Effector memory CD8-positive, alpha-beta T cell (primary cell): ENCODE measurements at places on chromosomes 7 and 10.
A peak's percentile ranks its signal among the peaks of the same experiment; 100 is the strongest.

- H3K27ac ChIP-seq, result no peak overlapping the region
- no peaks in the 10 kb centered on the region for H3K27me3 ChIP-seq
- no peaks in the 10 kb centered on the region for H3K36me3 ChIP-seq
- no peak for DNase-seq
- no peaks in the 10 kb centered on the region for H3K4me1 ChIP-seq
- no peak overlapping the region for H3K4me3 ChIP-seq
Measured at GRCh38 chr7:13749636-13750035, 239.8 kb downstream of the ETV1 start.

- H3K36me3 ChIP-seq, result peaks cover 6% of the 10 kb centered on the region
- no peaks in the 10 kb centered on the region for H3K27me3 ChIP-seq
- peaks cover 21% of the 10 kb centered on the region for H3K4me1 ChIP-seq
- DNase-seq, result peak; percentile 87
- peak overlapping the region; percentile 96 for H3K27ac ChIP-seq
Measured at GRCh38 chr7:151631953-151632749, 112.5 kb upstream of the RHEB start.

GRCh38 chr7:92750946-92751345 lies 85.4 kb downstream of the CDK6 start:
- no peaks in the 10 kb centered on the region for H3K27me3 ChIP-seq
- DNase-seq, result no peak
- peaks cover 17% of the 10 kb centered on the region for H3K4me1 ChIP-seq
- no peaks in the 10 kb centered on the region for H3K36me3 ChIP-seq
- H3K4me3 ChIP-seq, result no peak overlapping the region

DNA sequence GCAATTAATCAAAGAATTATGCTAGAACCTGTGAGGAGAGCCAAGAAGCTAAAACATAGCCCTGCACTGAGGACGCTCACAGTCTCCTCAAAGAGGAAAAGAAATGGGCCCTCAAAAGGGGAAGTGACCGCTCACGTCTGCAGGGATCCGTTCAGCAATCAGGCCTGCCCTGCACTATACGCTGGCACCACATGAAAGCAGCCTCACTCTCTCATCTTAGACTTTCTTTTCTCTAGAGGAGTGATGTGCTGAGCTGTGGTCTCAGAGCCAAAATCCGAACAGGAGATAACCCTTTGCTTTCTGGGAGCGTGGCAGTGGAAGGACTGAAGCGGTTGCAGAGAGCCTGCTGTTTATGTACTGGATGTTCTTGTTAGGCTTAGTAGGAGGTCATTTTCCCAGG lies 6.3 kb upstream of the IL2RA start:
- DNase-seq, result no peak
- H3K4me3 ChIP-seq, result no peak overlapping the region

- no peaks in the 10 kb centered on the region for H3K36me3 ChIP-seq
- DNase-seq, result no peak
- no peak overlapping the region for H3K27ac ChIP-seq
- no peaks in the 10 kb centered on the region for H3K4me1 ChIP-seq
- no peak overlapping the region for H3K4me3 ChIP-seq
Measured at GRCh38 chr10:31011665-31012022, 20.0 kb downstream of the ZNF438 start.

GRCh38 chr7:30988351-30989005 lies 24.7 kb downstream of the GHRHR start:
- H3K36me3 ChIP-seq, result no peaks in the 10 kb centered on the region
- H3K27ac ChIP-seq, result no peak overlapping the region
- DNase-seq, result no peak
- peaks cover 9% of the 10 kb centered on the region for H3K4me1 ChIP-seq
- H3K4me3 ChIP-seq, result no peak overlapping the region

- no peak overlapping the region for H3K4me3 ChIP-seq
- peaks cover 31% of the 10 kb centered on the region for H3K27me3 ChIP-seq
- no peak for DNase-seq
- H3K27ac ChIP-seq, result no peak overlapping the region
- H3K36me3 ChIP-seq, result no peaks in the 10 kb centered on the region
Measured at GRCh38 chr7:156073366-156074052, 261.2 kb upstream of the SHH start.

DNA sequence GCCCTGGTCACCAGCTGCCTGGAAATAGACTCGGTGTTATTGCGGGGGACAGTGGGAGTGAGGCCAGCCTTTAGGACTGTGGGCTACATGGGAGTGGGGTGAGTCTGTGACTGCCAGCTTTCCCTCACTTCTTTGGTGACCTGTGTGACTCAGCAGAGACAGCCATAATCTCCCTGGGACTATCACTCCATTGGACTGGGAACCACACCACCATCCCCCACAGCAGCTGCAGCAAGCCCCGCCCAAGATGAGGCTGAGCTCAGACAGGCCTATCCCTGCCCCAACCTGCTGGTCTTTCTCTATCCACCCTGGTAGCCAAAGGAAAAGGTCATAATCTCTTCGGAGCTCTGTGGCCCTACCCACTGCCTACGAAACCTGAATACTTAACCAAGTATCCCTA lies 263.2 kb downstream of the FZD1 start:
- no peak for DNase-seq
- H3K27me3 ChIP-seq, result no peaks in the 10 kb centered on the region
- H3K4me1 ChIP-seq, result no peaks in the 10 kb centered on the region
- H3K4me3 ChIP-seq, result no peak overlapping the region
- no peak overlapping the region for H3K27ac ChIP-seq

DNA sequence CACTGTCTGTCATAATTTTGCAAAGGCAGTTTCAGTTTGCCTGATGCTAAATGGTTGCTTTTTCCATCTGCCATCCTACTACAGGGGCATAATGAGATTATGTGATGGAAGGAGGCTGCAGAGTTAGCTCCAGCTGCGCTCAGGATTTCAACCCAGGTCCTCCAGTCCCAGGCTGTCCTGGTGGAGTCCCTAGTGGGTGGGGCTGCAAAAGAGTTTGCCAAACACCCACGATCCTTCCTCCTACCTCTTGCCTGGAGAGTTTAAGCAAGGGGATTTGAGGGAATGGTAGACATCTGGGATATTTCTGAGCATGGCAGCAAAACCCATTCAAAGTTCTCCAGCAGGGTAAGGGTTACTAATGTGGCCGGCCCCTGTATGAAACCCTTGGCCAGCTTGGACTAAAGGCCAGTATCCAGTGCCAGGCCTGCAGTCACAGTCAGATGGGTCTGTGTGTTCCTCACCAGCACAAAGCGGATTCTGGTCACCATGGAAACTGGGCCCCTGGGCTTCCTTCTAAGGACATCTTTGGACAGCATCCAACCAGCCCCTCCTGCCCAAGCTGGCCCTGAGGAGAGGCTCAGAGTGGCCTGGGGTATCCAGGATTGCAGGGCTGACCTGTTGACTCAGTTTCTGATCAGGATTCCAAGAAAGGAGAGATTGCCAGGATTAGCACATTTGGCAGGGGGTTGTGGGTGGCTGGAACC lies 42.7 kb upstream of the CHST3 start:
- H3K36me3 ChIP-seq, result no peaks in the 10 kb centered on the region
- no peaks in the 10 kb centered on the region for H3K4me1 ChIP-seq
- H3K4me3 ChIP-seq, result no peak overlapping the region
- H3K27me3 ChIP-seq, result peaks cover 25% of the 10 kb centered on the region
- no peak overlapping the region for H3K27ac ChIP-seq
- no peak for DNase-seq

- H3K27me3 ChIP-seq, result no peaks in the 10 kb centered on the region
- no peaks in the 10 kb centered on the region for H3K36me3 ChIP-seq
- DNase-seq, result no peak
- H3K27ac ChIP-seq, result no peak overlapping the region
- H3K4me1 ChIP-seq, result peaks cover 1% of the 10 kb centered on the region
- no peak overlapping the region for H3K4me3 ChIP-seq
Measured at GRCh38 chr7:51446356-51446755, 129.7 kb upstream of the COBL start.

DNA sequence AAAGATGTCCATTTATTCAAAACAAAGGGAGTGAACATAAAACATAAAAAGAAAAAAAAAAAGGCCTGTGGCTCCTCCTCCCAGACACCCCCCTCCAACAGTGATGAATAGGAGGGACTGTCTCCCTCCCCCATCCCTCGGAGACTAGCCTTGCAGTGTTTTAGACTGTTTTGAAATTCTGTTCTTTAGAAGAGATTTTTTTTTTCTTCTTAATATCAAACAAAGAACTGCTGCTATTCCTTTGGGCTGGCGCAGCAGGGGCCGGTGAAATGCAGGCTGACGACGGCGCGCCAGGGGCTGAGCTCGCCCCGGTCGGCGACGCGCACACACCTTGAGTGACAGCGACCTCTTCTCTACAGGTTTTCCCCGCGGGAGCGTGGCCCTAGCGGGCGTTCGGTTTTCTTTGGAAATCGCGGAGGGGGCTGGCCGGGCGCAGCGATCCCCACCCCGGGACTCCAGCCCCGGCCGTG lies at the start of gene LANCL2:
Gene LANCL2 (plus strand): TSS at position 133 of the 470 bp plus-strand sequence. CDS start 689 bp downstream, outside the sequence.
- H3K4me1 ChIP-seq, result peaks cover 23% of the 10 kb centered on the region
- H3K27me3 ChIP-seq, result no peaks in the 10 kb centered on the region
- peak within 1 kb of the TSS; percentile 99 for H3K27ac ChIP-seq
- peak within 1 kb of the TSS; percentile 94 for H3K4me3 ChIP-seq

DNA sequence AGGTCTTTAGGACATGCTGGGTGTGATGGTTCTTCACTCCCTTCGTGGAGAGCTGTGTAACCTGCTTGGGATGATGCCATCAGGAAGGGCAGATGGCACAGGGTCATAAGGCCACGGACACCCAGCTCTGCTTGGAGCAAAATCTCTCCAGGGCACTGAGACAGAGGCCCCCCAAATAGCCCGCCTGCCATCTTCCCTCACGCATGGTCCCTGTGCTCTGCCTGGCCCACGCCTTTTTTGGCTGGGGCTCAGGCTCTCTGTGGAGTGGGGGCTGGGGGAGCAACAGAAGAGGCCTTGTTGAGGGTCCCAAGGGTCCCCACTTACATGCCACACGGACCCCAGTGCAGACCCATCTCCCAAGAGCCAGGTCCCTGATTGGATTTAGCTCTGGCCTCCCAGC lies 93.3 kb upstream of the RET start:
- H3K4me3 ChIP-seq, result no peak overlapping the region
- no peak for DNase-seq
- H3K4me1 ChIP-seq, result peaks cover 2% of the 10 kb centered on the region

- H3K36me3 ChIP-seq, result peaks cover 34% of the 10 kb centered on the region
- H3K4me1 ChIP-seq, result no peaks in the 10 kb centered on the region
- no peak overlapping the region for H3K4me3 ChIP-seq
- H3K27me3 ChIP-seq, result no peaks in the 10 kb centered on the region
- H3K27ac ChIP-seq, result no peak overlapping the region
Measured at GRCh38 chr7:102228935-102229334, 57.7 kb upstream of the SH2B2 start.

DNA sequence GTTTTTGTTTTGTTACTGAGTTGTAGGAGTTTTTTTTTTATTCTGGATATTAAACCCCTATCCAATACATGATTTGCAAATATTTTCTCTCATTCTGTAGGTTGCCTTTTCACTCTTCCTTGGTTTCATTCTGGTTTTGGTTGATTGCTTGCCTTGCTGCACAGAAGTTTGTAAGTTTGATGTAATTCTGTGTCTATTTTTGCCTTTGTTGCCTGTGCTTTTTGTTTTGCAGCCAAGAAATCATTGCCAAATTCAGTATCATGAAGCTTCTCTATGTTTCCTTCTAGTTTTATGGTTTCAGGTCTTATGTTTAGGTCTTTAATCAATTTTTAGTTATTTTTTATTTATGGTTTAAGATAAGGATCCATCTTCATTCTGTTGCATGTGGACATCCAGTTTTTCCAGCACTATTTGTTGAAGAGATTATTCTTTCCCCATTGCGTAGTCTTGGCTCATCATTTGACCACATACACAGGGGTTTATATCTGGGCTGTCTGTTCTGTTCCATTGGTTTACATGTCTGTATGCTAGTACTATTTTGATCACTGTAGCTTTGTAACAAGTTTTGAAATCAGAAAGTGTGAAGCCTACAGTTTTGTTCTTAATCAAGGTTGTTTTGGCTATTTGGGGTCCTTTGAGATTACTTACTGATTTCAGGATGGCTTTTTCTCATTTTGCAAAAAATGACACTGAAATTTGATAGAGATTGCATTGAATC lies 26.4 kb downstream of the BMPR1A start:
- H3K27ac ChIP-seq, result no peak overlapping the region
- H3K4me1 ChIP-seq, result peaks cover 10% of the 10 kb centered on the region
- no peak overlapping the region for H3K4me3 ChIP-seq
- H3K27me3 ChIP-seq, result no peaks in the 10 kb centered on the region
- DNase-seq, result no peak

DNA sequence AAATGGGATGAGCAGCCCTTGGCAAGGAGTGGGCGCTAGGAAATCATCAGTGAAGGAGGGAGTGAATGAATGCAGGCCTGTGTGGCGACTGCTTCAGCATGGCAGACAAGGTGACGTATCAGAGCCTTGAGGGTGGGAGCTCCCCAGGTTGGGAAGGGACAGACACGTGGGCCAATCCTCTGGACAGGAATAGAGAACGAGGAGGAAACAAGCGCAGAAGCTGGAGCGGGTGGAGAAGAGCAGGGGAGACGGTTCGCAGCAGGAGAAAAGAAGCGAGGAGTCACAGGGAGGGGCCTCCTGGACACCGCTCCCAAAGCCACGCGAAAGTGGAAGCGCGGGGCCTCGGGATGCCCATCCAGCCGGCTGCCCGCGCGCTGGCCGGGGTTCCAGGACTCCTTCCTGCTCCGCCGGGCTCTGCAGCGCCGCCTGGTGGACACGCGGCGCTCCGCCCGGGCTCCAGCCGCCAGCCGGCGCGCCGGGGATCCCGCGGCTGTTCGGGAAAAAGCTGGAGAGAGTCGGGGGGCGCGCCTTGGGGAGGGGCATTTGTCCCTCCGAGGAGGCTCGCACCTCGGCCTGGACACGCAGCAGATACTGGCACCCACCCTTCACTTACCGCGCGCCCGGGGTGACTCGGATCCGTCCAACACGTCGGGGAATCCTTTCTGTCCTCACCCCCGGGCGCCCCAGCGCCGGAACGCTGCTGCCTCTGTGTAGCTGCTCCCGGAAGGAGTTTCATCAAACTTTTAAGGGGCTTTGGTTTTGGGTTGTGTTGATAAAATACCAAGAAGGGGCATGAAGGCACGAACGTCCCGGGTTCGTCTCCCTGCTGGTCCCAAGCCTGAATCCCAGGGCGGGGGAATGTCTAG lies 6.3 kb downstream of the ZNF503 start:
- H3K4me3 ChIP-seq, result peak overlapping the region; percentile 55
- no peak overlapping the region for H3K27ac ChIP-seq
- peaks cover 86% of the 10 kb centered on the region for H3K27me3 ChIP-seq
- no peak for DNase-seq
- no peaks in the 10 kb centered on the region for H3K36me3 ChIP-seq
